Hippocampal formation (tissue), 2 donors: ENCODE measurements at places on chromosomes 16 and 17.

- DNase-seq = no peak
Measured at GRCh38 chr17:83150369-83151055, 71.1 kb downstream of the METRNL start.

GRCh38 chr17:2156666-2157065 is 101.8 kb downstream of the HIC1 start:
- DNase-seq = no peak

- no peak for DNase-seq
Measured at GRCh38 chr16:8230497-8230896, 359.8 kb downstream of the TMEM114 start.

GRCh38 chr16:12231666-12232065 is 255.1 kb downstream of the SNX29 start:
- DNase-seq = no peak

DNA sequence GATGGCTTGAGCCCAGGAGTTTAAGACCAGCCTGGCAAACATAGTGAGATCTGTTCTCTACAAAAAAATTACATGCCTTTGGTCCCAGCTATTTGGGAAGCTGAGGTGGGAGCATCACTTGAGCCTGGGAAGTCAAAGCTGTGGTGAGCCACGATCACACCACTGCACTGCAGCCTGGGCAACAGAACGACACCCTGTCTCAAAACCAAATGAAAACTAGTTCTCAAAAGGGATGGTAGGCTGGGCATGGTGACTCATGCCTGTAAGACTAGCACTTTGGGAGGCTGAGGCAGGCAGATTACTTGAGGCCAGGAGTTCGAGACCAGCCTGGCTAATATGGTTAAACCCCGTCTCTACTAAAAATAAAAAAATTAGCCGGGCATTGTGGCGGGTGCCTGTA is 31.1 kb downstream of the PPM1D start:
- DNase-seq = no peak

GRCh38 chr17:66552371-66552770 is 250.0 kb downstream of the PRKCA start:
- DNase-seq = no peak

DNA sequence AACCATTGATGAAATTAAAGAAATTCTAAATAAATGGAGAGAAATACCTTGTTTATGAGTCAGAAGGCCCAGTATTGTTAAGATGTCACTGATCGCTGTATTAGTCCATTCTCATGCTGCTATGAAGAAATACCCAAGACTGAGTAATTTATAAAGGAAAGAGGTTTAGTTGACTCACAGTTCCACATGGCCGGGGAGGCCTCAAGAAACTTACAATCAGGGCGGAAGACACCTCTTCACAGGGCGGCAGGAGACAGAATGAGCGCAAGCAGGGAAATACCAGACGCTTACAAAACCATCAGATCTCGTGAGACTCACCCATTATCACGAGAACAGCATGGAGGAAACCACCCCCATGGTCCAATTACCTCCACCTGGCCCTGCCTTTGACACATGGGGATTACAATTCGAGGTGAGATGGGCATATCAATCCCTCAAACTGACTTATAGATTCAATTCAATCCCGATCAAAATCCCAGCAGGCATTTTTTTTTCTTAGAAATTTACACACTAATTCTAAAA is 157.2 kb downstream of the ENGASE start:
- DNase-seq = no peak
